ENCODE measurements at places on chromosomes 6 and 20.

GRCh38 chr6:13357551-13358075 lies 29.3 kb upstream of the TBC1D7 start:
- no peak for DNase-seq

GRCh38 chr6:28251661-28252008 lies 434 bp downstream of the ZKSCAN4 start:
- DNase-seq, result no peak

GRCh38 chr6:12401200-12401599 lies 111.0 kb downstream of the EDN1 start:
- no peak for DNase-seq

- no peak for DNase-seq
Measured at GRCh38 chr20:43900121-43900466, 14.6 kb upstream of the TOX2 start.

DNA sequence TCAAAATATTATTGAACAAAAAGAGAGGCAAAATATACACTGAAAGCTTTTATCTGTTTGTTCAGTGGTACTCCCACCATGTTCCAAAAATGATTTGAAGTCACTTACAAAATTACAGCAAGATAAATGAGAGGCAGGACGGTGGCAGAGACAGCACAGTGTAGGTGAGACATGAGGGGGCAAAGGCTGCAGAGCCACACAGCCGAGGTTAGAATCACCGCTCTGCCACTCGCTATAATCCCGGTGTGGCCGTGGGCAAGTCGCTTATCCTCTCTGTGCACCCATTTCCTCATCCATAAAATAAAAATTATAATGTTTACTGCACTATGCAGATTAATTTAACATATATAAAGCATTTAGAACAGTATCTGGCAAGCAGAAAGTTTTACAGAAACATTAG lies 140.1 kb upstream of the BEND6 start:
- DNase-seq, result no peak

DNA sequence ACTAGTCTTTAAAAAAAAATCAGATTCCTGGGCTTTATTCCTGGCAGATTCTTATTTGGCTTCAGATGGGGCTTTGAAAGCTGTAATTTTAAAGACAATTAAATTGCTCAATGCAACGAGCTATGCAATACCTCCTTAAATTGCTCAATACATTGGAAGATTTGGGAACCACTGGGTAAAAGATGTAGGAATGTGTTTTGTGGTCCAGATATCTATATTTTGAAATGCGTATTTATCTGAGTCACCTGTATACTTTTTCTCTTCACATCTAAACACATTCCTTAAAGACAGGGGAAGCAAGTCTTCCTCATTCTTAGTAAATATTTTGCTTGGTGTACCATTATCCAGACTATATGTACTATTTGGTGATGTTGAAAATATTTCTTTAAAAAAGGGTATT lies 29.6 kb upstream of the MAP7 start:
- DNase-seq, result no peak

- DNase-seq, result no peak
Measured at GRCh38 chr6:48110436-48111142, 408 bp downstream of the PTCHD4 start.

DNA sequence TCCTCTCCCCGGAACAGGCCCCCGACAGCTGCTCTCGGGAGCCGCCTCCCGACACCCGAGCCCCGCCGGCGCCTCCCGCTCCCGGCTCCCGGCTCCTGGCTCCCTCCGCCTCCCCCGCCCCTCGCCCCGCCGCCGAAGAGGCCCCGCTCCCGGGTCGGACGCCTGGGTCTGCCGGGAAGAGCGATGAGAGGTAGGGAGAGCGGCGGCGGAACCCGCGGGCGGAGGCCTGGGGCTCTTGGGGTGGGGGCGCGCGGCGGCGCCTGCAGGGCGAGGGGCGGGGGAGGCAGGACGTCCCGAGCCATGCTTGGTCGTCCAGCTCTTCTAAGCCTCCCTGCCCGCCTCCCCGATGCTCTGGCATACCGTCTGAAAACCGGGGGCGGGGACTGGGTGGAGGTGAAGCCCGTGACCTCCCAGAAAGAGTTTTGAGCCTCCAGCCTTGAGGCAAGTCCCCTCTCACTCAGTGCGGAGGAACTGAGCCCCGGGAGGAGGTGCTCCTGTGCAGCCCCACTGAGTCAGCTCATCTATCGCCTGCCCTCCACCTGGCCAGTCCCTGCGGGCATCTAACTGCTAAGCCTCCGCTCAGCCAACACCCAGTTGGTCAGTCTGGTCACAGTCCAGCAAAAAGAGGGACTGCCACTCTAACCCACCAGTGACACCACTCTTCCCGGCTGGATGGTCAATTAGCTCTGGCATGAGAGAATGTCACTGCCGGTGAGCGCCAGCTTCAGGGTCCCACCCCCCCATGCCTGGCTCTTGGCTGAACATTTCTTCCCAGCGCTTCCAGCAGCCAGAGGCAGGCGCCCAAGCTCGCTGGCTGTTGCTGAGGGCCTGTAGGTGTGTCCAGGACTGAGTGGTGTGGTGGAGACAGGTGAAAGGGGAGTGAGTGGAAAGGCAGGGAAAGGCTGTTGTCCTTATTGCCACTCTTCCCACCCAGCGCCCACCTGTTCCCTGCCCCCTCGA lies 482 bp downstream of the DDR1 start:
- DNase-seq, result peak; percentile 60

GRCh38 chr6:137000825-137001224 lies 43.9 kb downstream of the IL20RA start:
- DNase-seq, result no peak

DNA sequence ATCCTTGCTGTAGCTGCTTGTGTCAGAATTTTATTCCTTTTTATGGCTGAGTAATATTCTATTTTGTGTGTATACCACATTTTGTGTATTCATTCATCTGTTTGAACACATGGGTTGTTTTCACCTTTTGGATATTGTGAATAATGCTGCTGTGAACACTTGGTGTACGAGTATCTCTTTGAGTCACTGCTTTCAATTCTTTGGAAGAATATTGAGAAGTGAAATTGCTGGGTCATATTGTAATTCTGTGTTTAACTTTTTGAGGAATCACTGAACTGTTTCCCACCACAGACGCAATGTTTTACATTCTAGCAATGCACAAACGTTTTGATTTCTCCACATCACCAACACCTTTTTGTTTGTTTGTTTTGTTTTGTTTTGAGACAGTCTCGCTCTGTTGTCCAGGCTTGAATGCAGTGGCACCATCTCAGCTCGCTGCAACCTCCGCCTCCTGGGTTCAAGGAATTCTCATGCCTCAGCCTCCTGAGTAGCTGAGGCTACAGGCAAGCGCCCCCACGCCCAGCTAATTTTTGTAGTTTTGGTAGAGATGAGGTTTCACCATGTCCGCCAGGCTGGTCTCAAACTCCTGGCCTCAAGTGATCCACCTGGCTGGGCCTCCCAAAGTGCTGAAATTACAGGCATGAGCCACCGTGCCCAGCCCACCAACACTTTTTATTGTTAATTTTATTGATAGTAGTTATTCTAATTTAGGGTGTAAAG lies 21.7 kb downstream of the CPXM1 start:
- DNase-seq, result no peak

DNA sequence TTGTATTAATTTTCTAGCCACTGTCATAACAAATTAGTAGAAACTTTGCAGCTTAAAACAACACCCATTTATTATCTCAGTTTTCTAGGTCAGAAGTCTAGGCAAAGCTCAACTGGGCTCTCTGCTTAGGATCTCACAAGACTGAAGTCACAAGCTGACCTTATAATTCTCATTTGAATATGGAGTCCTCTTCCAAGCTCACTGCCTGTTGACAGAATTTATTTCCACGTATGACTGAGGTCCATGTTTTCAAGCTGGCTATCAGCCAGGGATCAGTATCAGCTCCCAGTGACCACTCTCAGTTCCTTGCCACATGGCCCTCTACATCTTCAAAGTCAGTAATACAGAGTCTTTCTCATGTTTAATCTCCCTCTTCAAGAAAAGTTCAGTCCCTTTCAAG lies 11.7 kb upstream of the HLA-DQB2 start:
- DNase-seq, result no peak
